ENCODE measurements at places on chromosomes 13 and 19.

DNA sequence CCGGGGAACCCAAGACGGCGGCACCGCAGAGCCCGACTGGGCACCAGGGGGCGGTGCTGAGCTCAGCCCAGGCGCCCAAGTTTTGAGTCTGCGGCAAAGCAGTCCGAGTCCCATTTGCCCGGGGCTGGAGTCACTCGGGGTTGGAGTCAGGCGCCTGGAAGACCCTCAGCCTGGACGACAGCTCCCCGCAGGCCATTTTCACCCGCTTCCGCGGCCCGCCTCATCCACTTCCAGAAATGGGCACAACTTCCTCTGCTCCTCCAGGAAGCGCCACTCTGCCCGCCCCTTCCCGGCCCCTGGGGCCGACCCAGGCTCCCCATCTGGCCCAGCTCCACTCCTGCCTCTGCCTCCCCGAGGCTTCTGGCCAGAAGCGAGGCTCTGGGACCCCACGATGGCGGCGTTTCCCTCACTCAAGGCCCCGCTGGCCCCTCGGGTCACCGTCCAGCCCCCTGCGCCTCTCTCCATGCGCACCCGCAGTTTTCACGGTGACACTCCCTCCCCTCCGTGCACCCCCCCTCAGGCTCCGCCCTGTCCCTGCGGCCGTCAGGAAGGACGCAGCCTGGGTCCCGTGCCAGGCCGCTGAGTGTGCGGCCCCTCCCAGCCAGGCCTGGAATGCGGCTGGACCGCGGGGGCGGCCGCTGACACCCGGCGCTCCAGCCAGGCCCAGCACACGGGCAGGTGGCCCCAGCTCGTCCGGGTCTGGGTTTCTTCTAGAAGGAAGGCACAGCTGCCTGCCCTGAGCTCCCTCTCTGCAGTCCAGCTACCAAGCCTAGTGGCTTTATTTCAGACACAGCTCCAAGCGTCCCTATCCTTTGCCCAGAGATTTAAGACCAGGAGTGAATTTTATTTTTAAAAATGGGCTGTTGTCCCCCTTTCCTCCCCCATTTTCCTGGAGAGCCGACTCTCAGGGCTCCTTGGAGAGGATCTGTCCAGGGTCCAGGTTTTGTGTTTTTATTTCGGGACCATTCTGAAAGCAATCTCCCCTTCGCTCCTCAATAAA, 4.7 kb downstream of the SERTAD1 start:
- DNase-seq: no peak

DNA sequence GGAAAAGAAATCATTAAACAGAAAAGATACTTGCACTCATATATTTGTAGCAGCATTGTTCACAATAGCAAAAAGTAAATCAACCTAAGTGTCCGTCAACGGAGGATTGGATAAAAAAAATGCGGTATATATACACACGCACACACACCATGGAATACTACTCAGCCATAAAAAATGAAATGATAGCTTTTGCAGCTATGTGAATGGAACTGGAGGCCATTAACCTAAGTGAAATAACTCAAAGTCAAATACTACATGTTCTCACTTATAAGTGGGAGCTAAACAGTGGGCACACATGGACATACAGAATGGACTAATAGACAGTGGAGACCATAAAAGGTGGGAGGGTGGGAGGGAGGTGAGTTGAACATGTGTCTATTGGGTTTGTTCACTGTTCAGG, 18.4 kb downstream of the WBP4 start:
- no peak for DNase-seq

DNA sequence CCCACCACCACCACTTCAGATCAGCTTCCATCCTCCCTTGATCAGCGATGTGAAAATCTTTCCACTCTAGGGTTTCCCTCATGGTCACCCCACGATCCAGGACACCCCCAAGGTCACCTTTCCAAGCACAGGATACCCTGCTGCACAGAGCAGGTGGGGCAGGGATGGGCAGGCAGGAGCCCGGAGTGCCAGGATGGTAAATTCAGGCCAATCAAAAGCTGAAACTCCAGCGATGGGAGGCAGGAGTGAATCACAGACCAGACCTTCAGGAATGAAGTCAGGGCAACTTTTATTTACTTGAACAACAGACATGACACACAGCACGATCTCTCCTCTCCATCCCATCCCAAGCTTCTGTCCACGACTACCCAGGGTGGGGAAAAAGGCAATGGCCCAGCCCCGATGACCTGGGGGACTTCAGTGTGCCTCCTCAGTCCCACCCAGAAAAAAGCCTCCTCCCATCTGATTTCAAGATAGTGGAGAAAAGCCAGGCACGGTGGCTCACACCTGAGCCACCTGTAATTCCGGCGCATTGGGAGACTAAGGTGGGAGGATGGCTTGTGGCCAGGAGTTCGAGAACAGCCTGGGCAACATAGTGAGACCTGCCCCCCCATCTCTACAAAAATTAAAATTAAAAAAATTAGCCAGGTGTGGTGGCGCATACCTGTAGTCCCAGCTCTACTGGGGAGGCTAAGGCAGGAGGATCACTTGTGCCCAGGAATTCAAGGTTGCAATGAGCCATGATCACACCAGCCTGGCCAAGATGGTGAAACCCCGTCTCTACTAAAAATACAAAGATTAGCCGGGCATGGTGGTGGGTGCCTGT, 39.2 kb downstream of the ZSWIM4 start:
- no peak for DNase-seq

GRCh38 chr19:51524666-51525264, 6.7 kb downstream of the SIGLEC6 start:
- DNase-seq: no peak

DNA sequence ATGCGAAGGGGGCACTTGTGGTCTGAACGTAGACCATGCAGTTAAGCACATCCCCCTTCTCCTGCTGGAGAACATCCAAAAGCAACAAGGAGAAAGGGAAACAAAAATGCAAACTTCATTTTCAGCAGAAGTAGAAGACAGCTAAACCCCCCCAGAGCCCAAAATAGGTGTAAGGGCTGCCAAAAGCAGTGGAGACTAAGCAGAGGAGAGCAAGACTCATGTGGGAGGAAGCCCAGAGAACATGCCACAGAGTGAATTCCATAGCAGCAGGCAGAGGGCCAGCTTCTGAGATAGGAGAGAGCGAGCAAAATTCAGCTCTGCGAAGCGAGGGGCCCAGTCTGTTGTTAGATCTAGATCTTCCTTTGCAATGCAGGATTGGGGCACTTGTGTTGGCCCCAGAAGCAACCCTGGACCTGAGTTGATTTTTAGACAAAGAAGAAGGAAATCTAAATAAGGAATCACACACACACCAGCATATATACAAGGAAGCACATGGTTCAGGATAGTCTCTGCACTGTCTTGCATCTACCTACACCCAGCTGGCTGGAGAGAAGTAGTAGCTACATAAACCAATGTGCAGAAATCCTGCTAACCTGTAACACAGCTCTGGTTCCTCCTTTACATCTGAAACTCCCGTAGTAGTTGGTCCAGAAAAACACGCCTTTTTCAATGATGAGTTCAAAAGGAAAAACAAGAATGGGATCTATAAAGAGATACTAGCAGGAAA, 199.6 kb downstream of the SPRY2 start:
- DNase-seq: no peak

DNA sequence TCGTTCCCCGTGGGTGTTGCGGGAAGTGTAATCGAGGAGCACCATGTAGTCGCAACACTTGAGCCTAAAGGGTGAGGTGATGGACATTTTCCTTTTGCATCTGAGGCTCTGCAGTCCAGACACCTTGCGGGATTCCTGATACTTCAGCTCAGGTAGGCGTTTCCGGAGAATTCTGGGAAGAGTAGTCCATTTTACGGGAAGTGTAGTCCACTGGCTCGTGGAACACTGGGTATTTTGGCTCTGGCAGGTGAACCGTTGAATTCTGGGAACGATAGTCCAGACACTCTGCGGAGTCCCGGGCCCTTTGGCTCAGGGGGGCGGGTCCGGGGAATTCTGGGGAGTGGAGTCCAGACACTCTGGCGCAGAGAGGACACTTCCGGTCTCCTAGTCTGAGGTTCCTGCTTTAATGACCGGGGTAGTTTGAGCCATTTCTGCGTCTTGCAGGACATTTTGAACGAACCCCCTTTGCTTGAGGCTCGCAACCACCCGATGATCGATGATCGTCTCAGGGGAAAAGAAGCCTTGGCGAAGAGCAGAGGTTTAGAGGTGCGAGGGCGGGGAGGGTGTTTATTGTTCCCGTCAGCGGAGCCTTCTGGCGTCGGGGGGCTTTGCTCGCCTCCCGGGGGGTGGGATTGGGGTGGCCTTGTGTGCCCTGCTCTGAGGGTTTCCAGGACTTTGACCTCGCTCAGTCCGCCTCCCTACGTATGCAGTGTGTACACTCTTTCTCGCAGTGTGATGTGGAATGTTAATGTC, at the start of gene ZNF223:
Gene ZNF223, plus strand, starts transcription at position 387 of the 753 bp plus-strand sequence. CDS start 3,141 bp downstream, outside the sequence.
- peak; percentile 65 for DNase-seq

DNA sequence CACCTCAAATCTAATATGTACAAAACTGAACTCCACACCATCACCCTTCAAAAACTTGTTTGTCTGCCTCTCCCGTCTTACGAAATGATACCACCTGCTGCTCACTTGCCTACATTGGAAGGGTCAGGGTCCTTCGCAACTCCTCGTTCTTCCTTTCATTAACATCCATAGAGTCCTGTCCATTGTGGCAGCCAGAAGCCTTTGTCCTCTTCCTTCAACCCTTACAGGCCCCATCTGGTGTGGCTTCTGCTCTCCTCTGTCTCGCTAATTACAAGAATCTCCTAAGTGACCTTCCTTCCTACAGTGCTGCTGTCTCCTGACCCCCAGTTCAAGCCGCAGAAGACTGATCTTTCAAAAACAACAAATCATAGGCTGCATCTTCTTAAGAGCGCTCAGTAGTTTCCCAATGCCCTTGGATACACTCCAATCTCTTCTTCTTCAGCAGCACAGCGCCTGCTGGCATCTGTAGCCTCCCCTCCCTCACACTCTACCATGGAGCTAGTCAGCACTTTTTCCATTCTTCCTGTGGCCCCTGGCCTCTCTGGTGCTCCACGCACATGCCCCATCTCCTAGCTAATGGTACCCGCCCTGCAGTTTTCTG, 382.7 kb downstream of the LIG4 start:
- DNase-seq: no peak

Data from NCI-H1417 treated with DMSO at 0.1 percent for 48 hours (cell line).